ENCODE measurements at places on chromosomes 12 and 14.

- DNase-seq = no peak
Observed at GRCh38 chr14:95395098-95395737, 75.5 kb upstream of the CLMN start.

DNA sequence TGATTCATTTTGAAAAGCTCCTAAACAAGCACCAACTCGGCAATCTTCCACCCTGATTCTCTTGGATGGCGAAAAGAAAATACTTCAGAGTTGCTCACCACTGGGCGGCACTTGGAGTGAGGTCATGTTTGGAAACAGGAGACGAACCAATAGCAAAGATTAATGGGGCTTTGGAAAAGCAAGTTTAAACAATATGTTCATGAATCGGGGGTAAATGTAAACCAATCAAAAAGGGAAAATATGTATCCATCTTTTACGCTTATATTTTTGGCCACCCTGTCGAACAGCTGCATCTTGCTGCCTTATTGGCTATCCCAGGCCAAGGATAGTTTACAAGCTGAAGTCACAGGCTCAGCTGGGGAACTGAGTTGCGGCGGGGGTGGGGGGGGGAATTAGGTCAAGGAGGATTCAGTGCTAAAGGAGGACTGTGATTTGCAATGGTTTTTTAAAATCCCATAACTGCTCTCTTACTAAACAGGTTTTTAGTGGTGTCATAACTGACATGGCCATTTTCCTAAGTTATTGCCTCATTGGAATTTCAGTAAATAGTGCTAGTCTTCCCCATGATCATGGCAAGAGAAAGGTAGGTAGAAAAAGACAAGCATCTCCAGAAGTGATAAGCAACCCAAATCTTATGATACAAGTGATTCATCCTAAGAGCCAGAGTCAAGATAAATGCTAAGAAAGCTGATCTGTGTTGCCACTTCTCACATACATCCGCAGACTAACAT, 210.6 kb downstream of the PHLDA1 start:
- no peak for DNase-seq

DNA sequence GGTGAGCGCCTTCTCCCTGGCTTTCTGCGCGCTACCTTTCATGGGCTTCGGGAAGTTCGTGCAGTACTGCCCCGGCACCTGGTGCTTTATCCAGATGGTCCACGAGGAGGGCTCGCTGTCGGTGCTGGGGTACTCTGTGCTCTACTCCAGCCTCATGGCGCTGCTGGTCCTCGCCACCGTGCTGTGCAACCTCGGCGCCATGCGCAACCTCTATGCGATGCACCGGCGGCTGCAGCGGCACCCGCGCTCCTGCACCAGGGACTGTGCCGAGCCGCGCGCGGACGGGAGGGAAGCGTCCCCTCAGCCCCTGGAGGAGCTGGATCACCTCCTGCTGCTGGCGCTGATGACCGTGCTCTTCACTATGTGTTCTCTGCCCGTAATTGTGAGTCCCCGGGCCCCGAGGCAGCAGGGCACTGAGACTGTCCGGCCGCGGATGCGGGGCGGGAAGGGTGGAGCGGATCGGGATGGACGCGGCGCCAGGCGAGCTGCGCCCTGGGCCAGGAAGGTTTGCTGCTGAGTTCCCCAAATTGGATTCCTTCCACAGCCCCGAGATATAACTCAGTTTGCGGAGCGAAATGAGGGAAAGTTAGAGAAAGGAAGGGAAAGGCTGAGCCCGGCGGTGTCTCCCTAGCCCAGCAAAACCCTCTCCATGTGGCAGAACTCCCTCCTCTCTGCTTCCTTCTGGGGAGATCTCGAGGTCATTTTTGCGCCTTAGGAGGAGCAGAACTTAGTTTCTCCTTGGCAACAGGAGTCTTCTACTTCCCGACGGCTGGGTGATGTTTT, 972 bp downstream of the PTGDR start:
- DNase-seq = no peak

DNA sequence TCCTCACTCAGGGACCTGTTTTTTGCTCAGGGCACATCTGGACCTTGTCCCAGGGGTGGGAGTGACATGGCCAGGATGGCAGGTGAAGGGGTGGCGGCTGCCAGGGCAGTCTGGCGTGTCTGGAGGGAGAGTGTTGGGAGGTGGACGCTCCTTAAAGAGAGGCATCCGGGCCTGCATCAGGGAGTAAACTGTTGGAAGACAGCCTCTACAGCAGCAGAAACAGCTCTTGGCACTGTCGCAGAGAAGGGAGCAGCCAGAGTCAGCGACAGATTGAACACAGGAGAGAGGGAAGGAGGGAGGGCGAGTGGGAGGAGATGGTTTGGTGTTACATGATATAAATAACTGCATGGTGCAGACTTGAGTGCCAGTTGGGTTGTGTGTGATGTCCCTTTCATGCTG, 52.8 kb downstream of the IGF1 start:
- DNase-seq = no peak

DNA sequence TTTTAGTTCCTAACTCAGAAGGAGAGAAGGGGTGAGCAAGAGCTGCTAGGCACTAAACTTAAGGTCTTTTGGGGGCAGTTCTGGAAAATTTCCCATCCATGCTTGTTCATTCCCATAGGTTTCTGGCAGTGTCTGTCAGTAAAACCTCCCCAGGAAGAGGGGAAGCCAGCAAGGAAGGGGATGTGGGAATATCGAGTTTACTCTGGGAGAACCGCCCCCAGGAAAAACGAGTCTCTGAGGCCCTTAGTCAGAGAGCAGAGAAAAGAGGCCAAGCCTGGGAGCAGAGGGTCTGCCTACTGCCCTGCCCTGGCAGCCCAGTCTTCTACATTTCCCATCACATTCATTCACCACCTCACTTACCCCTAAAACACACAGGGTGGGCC, 55.9 kb downstream of the TMCC3 start:
- no peak for DNase-seq

DNA sequence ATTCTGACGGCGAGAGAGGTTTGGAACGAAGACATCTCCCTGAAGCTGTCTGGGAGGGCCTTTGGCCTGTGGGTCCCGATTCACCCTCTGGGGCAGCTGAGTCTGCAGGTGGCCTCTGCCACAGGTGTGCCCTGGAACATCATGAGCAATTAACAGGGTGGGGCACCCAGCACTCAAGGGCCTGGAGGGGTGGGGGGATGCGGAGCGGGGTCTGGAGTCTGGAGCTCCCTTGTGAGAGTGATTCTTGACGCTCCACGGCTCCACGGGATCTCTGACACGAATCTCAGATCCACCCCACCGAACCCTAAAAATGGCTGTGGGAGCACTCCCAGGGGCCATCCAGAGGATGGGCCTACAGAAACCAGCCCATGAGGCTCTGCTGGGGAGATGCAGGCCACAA, 8.3 kb downstream of the ITPK1 start:
- no peak for DNase-seq

- no peak for DNase-seq
Observed at GRCh38 chr14:77378701-77379100, 1.5 kb downstream of the SAMD15 start.

GRCh38 chr12:53186745-53187144, 6.0 kb upstream of the CSAD start:
- no peak for DNase-seq

DNA sequence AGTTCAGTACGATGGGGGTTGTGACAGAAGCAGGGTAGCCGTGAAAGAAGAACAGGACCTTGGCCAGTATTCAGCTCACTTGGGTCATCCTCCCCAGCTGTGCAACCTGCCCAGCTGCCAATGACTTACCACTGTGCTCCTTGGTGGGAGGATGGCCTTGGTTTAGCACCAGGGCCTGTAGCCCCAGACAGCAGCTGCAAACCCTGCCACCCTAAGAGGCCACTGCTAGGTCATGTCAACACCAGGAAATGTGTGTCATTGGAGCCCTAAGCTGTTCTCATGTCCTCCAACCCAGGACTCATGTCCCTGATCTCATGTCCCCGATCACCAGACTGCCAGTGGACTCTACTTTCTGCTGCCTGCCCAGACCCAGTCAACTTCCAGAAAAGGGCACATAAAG, 3.0 kb upstream of the CRACR2A start:
- no peak for DNase-seq

- DNase-seq = no peak
Observed at GRCh38 chr12:99453836-99454538, 193.6 kb upstream of the GARIN6 start.

GRCh38 chr12:11881835-11882234, 188.9 kb upstream of the BCL2L14 start:
- no peak for DNase-seq

GRCh38 chr12:41621291-41621690, 433.2 kb downstream of the PDZRN4 start:
- no peak for DNase-seq

DNA sequence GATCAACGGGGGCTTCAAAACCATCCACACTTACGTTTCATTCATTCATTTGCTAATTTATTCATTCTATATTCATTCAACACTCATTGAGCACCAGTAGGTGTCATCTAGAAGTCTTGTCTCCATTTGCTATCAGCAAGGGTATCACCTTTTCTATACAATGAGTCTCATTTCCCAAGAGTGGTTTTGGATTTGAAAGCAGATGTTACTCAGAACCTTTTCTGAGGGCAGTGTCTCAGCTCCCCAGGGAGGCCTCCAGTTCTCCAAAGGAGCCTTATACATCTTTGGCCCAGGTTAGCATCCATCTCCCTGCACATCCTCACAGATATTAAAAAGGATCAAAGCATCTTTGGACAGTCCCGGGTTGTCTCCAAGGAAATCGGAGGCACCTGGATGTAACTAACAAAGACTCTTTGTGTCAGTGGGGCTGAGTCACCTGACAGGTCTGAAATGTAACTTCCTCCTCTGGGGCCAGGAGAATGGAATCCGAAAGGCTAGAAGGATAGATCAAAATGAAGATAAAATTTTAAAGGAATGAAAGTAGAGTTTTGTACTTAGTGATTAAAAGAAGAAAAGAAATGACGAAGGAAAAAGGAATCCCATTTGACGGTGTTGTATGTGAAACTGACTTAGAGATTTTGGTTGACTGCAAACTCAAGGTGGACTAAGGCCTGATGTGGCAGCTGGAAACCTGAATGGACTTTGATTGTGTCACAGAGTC, 103.0 kb downstream of the VCPKMT start:
- DNase-seq = no peak

GRCh38 chr12:59887178-59887577, 291.3 kb downstream of the SLC16A7 start:
- no peak for DNase-seq

- DNase-seq = no peak
Observed at GRCh38 chr12:108475396-108475795, 39.7 kb upstream of the FICD start.

DNA sequence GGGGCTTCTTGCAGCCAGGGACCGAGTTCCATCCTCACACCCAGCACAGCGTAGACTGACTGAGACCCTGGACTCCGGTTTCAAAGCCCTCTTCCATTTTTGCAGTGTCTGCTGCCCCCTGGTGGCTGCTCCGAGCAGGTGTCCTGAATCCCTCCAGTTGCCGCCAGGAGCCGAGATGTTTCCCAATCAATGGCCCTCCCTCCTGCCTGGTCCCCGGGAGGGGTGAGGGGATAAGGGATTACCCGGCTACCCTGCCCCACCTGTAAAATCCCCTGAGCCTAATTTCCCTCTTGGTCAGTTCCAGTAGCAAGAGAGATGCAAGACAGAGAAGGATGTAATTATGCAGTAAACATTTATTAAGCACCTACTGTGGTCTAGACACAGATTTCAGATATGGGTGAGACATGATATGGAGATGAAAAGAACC, 55.0 kb downstream of the PHETA1 start:
- peak; percentile 65 for DNase-seq

DNA sequence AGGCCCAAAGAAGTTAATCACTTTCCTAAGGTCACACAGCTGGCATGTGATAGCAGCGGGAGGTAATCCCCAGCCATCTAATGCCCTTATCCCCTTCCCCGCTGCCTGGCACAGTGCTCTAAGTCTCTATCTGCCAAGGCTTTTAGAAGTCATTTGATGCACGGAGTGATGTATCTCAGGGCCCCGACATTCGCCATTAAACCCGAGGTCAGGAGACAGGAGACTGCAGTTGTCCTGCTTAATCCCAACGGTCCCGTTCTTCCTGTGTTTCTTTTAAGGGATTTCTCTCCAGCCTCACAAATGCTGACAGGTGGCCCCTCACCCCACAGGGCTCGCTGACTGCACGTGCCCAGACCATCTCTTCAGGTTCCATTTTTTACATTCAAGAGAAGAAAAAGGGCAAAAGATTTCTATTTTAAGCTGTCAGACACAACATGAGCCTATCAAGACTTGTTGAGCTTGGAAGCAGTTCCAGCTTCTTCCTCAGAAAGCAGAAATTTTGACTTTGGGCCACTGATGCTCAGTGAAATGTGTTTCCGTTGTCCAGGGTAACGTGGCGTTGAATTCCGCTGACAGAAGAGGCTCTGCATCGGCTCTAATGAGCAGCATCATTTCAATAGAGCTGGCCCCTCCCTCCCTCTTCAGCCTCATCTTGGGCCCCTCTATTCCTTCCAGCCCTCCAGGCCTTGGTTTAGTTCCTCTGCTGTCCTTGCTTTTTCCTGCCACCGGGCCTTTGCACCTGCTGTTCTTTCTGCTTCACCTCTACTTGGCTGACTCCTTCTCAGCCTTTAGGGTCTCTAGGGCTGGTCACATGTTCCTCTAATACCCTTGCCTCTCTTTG, 171.5 kb downstream of the CHST11 start:
- DNase-seq = no peak

GRCh38 chr14:95023886-95024285, 133.4 kb downstream of the DICER1 start:
- DNase-seq = no peak

DNA sequence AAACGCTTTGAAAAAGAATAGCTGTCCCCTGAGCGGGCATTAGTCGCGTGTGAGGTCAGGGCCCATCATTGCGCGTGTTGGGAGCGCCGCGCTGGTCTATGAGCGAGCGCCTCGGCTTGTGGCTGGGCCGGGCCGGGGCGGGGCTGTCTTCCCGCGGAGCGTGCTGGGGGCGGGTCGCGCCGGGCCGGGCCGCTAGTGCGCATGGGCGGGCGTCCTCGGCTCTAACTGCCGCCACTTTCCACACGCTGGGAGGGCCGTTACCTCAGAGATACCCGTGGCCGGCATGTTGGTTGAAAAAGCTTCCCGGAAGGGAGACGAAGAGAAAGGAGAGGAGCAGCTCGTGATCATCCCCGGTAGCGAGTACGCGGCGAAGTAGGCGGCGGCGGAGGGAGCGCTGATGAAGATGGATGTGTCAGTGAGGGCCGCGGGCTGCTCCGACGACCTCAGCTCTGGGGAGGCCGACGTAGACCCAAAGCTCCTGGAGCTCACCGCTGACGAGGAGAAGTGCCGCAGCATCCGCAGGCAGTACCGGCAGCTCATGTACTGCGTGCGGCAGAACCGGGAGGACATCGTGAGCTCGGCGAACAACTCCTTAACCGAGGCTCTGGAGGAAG, at the start of gene EID3:
Gene EID3 (plus strand): TSS at position 202 of the 614 bp plus-strand sequence. CDS start 196 bp downstream, at position 398.
- peak; percentile 84 for DNase-seq

DNA sequence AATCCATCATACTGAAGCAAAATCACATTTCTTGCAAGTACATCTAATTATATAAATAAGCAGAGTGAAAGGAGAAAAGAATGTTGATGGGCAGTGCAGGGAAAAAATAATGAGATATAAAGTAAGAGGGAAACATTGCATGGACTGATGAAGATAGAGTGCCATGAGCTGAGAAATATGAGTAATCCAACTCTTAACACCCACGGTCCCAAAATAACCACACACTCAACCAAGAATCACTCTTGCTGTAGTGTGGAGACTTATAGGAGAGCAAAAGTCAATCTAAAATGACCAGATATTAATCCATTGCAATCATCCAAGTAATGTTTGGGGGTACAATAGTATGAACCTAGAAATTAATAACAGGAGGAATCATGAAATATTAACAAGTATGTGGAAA, 40.2 kb downstream of the MYF5 start:
- DNase-seq = no peak

GRCh38 chr12:30219047-30219446, 435.3 kb upstream of the TMTC1 start:
- DNase-seq = no peak
